ENCODE measurements at places on chromosomes 16 and 17.

DNA sequence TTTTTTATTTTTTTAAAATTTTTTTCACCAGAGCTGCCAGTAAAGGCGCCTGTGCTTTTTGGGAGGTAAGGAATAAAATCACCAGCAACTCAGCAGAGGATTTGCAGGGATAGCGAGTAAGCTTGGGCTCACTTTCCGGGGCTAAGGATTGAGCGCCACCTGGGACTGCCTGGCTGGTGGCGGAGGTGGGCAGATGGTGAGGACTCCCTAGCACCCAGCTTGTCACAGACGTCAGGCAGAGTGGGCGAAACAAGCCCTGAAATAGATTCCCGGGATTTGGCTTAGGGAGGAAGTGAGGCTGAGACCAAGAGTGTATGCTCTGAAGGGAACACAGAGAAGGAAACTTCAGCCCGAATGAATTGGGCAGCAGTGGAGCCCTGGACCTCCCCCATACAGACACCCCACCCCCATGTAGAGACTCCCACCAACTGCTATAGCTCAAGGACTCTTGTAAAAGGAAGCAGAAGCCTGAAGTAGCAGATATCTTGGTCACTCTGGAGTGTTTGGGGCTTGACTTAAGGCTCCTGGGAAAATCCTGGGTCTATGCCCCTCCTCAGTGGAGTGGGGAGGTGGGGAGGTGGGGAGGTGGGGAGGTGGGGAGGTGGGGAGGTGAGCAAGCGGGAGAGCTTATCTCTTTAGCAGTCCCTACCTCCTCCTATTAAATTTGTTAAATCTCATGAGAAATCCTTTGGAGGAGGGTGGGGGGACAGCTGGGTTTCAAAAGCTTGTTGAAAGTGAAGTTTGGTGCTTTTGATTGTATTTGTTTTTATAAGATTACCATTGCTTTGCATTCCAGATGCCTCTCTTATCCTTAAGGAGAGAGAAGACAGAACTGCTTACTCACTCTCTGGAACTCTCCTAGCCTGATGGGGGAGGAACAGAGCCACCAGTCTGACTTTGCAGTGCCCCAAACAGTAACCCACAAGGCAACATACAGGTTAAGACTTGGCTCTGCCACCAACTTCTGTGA, 8.2 kb downstream of the ARL4D start:
- no peak for DNase-seq

GRCh38 chr17:1521086-1521640, 4.8 kb upstream of the INPP5K start:
- DNase-seq: no peak

DNA sequence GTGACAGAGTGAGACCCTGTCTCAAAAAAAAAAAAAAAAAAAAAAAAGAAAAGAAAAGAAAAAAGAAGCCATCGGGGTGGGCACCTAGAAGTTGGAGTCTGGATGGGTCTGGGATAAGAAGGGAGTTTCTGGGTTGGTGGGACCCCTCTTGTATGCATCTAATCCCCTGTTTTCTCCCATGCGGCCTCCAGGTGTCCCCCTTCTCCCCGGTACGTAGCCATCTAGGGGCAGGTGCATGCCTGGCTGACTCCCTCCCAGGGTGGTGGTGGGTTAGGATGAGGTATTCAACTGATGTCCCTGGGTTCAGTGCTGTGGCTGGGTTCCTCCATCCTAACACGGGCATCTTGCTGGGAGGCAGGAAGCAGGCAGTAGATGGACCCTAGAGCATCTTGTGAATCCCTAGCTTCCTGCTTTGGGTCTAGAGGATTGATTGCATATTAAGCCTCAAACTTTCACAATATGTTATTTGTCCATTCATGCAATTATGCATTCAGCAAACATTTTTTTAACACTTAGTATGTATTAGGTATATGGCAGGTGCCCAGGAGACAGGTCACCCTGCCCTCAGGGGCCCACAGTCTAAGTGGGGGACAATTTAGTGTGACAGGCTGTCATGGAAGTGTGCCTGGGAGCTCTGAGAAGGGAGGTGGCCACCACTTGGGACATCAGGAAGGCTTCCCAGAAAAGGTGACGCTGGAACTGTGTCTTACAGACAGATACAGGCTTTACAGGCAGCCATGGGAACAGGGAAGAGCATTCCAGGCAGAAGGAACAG, 13.1 kb downstream of the FMNL1 start:
- no peak for DNase-seq

- DNase-seq: no peak
These were observed 20.5 kb downstream of the NSMCE1 start for GRCh38 chr16:27248036-27248435.

- DNase-seq: no peak
These were observed 34.4 kb downstream of the CPD start for GRCh38 chr17:30413109-30413508.

GRCh38 chr17:28255616-28256015, 63.4 kb upstream of the TMEM97 start:
- no peak for DNase-seq

DNA sequence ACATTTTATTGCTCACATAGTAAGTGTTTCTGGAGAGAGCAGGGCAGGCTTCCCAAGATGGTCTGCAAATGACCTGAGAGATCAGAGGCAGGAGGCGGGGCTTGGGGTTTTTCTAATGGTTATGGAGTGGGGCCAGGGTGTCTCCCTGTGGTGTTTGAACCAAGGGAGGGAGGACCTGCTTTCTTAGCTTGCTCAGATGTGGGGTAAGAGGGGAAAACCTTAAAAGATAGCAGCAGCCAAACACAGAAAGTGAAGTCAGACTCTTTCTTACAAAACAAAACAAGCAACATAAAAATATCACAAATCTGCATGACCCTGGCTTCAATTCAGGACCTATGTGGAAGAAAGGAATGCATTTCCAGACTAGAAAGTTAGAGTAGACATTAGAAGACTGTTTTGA, 22.9 kb upstream of the DNAJA2 start:
- no peak for DNase-seq

DNA sequence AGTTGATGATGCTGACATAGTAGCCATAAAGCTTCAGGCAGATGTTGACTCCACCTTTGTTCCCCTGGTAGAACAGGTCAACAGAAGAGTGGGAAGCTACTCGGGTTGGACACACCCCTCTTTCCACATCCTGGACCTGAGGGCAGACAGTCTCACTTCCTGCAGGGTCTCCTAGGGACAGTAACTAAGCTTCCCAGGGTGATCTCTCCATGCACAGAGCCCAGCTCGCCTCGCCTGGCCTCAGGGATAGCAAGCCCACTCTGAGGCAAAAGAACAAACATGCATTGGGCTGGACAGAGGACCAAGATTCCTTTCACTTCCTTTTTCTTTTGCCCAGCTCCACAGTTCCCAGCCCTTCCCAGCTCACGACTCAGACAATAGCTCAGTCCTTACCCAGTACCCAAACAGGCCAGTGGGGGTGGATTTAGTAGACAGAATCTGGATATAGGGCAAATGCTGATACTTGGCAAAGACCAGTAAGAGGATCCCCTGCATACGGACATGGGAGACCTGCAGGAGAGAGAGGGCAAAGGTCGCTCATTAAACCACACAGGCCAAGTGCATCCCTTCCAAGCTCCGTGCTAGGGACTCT, 7.0 kb downstream of the INPP5K start:
- no peak for DNase-seq

- DNase-seq: no peak
These were observed 692.5 kb downstream of the TOX3 start for GRCh38 chr16:51854401-51854951.

- DNase-seq: no peak
These were observed 30.9 kb downstream of the ABCC1 start for GRCh38 chr16:15980329-15980728.

DNA sequence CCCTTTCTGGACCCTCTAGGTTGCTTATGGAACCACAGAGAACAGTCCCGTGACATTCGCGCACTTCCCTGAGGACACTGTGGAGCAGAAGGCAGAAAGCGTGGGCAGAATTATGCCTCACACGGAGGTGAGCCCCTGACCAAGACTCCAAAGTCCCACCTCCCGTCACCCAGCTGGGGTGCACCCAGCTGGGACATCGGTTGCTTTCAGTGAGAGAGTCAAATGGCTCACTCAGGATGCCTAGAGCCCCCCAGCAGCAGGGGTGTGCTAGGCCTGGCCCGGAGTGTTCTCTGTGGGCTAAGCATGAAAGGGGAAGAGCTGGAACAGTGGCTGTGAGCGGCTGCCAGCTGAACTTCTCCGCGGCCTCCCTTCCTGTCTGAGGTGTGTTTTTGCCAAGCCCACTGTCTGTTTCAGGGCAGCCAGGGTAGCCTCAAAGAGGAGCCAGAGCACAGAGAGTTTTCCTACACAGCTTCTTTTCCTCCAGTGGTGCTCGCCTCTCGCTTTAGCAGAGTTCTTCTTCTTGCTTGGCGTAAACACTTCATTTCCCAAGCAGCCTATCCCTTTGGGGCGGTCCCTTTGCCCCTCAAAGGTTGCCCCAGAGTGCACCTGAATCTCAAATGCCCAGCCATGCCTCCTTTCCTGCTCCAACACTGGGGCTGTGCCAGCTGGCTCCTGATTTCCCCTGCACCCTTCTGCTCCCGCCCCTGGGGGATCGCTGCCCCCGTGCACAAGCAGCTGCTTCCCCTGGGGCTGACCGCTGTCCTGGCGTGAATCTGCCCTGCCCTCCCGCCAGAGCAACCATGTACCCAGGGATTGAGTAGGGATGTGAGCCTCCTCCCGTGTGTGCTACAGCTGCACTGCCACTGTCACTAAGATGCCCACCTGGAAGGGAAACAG, 2.6 kb upstream of the CHAD start:
- DNase-seq: no peak

- DNase-seq: no peak
These were observed 5.4 kb downstream of the DCAF7 start for GRCh38 chr17:63555500-63556156.

DNA sequence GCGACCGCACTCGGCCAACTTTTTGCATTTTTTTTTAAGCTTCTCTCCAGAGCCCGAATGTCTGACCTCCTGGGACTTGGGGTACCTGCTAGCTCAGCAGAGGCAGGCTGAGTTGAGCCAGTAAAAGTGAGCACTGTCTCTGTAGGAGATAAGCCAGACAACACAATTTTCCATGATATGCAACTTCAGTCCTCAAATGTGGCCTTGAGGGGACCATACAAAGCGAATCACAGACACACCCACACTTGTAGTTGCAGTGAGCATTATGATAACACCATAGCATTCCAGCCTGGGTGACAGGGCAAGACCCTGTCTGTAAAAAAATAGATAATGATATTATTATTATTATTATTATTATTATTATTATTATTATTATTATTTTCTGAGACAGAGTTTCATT, 2.6 kb downstream of the DPEP2 start:
- DNase-seq: no peak

- no peak for DNase-seq
These were observed 1.8 kb downstream of the PRM3 start for GRCh38 chr16:11271610-11272009.

GRCh38 chr17:75822119-75822799, 21.9 kb downstream of the UNC13D start:
- no peak for DNase-seq

DNA sequence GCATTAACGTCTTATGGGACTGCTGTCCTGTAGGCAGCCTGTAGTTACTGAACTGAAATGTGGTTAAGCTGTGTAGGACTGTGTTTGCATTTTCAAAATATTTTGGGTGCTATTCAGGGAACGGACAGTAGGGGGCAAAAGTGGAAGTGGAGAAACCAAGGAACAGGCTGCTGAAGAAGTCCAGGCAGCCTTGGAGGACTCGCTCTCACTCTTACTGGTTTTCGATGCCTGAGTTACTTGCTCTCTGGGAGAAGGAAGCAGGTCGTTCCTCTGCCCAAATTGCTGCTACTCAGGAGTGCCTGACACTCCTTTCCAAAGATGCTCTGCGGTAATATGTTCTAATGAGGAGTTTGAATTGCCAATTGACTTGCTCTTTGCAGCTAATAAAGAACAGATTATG, 64.5 kb upstream of the RBFOX1 start:
- no peak for DNase-seq

GRCh38 chr16:67517155-67517445, 11.5 kb upstream of the RIPOR1 start:
- DNase-seq: peak; percentile 12

- no peak for DNase-seq
These were observed 190.6 kb upstream of the FOXF1 start for GRCh38 chr16:86319585-86320236.

GRCh38 chr16:72226136-72226535, 54.2 kb upstream of the PMFBP1 start:
- DNase-seq: no peak

- no peak for DNase-seq
These were observed 1.8 kb upstream of the SLC4A1 start for GRCh38 chr17:44269535-44270240.

DNA sequence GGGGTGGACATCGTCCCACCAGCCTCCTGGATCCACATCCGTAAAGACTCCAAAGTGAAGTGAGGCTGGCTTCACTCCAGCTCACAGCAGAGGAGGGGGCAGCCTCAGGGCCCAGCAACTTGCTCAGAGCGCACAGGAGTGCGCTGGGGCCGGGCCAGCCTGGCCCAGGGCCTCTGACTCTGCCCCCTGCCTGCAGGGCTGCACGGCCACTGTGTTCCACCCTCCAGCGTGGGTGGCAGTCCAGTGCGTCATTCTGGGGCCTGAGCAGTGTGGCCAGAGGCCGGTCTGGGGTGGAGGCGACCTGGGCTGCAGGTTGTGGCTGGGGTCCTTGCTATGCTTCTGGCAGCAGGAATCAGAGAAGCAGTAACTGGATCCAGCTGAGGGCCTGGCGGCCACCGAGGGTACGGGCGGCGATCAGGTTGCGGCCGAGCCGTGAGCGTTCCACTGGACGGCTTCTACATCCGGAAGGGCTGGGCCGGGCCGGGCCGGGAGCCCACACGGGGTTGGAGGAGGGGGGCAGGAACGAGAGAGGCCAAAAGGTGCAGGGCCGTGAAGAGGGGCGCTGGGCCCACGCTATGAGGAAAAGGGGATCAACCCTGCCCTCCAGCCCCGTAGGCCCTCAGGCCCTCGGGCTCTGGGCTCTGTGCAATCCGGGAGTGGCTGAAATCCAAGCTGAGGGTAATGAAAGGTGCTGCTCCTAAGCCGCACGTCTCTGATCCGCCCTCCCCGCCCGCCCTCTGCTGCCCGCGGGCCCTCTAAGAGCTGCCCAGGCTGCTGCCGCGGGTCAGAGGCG, at the start of gene FSCN2:
TSS of gene FSCN2 (plus strand) at position 787 of the 793 bp plus-strand sequence. CDS start 155 bp downstream, outside the sequence.
- no peak for DNase-seq

GRCh38 chr17:35052780-35053179, 10.7 kb downstream of the RFFL start:
- DNase-seq: no peak

DNA sequence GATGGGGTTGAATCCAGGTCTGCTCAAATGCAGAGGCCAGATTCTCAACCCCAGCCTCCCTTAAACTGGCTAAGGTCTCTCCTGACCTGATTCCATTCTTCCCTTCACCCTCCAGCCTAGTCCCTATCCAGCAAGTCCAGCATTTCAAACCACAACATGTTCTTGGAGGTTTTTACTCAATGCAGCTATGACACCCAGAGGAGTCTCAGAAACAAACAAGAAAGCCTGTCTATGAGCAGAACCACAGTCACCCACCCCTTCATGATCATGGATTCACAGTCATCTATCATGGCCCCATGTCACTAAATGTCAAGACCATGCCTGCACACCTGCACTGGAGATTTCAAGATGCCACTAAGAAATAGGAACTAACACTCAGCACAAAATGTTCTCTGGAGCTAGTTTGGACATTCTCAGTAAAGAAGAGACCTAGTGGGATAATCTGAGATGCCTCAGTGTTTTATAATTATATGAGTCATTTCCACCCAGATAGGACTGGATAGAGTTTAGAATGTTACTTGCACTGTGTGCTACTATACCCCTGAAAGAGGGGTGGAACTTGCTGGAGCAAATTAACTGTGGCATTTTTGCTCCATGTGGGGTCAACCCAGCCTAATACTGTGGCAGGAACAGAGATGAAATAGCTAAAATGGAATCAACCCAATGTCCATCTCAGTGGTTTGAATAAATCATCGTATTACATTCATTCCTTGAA, 9.5 kb upstream of the METTL22 start:
- DNase-seq: no peak
